ENCODE measurements at places on chromosomes 1 and 21.

DNA sequence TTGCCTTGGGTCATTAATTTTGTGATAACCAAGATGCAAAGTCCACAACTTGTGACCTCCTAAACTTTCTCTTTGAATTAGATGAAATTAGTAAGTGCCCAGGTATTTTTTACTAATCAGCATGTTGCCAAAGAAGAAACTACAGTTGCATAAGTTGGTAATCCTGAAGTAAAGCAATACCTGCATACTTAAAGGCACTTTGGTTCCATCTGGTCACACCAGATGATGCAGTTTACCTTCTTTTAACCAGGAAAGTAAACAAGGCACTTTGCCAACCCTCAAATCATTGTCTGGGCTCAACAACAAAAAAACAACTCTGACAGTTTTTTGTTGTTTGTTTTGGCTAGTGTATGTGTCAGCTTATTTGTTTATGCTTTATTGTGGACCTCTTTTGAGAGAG, 55.5 kb upstream of the DYNLT5 start:
- no peak for DNase-seq

DNA sequence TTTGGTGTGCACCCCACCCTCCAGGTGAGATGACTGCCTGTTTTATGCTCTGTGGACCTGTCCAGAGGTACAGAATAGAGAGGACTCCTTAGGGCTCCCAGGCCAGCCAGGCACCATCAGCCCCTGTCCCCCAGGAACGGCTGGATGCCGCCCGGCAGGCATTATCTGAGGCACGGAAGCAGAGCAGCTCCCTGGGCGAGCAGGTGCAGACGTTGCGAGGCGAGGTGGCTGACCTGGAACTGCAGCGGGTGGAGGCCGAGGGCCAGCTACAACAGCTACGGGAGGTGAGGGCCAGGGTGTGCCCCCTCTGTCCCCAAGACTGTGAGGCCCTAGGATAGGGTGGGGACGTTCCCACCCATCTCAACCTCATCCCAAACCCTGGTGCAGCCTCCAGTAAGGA, 10.8 kb downstream of the MFAP2 start:
- no peak for DNase-seq

GRCh38 chr1:78070210-78070609, 24.4 kb downstream of the GIPC2 start:
- no peak for DNase-seq

- DNase-seq = no peak
These were observed 165.8 kb upstream of the HMCN1 start for GRCh38 chr1:185568155-185569123.

DNA sequence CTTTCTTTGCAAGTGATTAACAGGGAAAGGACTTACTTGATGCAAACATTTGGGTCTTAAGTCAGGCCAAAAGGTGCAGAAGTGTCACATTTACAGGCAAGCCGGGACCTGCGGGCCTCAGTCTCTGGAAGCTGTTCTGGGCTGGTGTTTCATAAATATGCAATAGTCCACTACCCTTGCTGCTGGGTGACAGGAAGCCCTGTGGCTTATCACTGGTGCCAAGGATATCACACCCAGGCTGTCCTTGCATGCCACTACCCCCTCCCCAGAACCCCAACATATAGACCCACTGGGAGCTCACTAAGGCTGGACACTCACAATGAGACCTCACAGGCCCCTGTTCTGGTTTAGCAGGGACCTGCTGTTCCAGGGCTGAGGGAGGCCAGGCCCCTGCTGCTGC, 3.4 kb upstream of the LEFTY2 start:
- DNase-seq = no peak

Measured in activated T-cell treated with anti-CD3 and anti-CD28 coated beads, Interleukin-2, amount 50 U/mL, for 1 hour (primary cell).